Fibroblast of skin of left quadriceps (primary cell): ENCODE measurements at places on chromosomes 7 and 10.

GRCh38 chr10:112360308-112361270 is 13.3 kb upstream of the ACSL5 start:
- DNase-seq, result no peak

DNA sequence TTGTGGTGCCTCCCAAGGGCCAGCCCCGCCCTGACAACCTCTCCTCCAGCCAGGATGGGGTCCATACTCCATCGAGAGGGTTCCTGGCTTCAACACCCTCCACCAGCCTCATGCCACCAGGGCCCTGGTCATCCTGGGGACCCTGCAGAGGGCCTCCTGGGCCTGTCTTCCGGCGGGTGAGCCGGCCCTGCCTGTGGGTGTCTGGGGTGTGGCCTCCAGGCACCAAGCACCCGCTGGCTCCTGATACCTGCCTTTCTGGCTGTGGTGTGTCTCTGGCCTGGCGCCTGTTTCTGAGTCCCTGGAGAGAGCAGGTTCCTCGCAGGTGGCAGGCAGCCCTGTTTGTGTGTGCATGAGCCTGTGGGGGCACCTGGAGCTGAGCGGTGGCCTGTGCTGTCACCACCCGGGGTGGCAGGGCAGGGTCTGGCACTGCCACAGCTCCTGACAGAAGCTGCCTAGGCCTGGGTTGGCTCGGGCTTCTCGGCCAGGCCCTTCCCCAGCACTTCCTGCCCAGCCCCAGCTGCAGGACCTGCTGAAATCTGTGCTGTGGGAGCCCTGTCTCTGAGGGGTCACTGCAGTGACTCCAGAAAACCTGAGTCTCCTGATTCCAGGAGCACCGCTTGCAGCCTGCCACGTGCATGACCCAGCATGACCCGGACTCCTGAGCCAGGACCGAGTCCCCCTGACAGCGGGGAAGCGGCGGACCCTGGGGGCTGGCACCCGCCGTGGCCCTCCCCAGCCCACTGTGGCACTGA is 18.4 kb downstream of the ADAM8 start:
- no peak for DNase-seq

DNA sequence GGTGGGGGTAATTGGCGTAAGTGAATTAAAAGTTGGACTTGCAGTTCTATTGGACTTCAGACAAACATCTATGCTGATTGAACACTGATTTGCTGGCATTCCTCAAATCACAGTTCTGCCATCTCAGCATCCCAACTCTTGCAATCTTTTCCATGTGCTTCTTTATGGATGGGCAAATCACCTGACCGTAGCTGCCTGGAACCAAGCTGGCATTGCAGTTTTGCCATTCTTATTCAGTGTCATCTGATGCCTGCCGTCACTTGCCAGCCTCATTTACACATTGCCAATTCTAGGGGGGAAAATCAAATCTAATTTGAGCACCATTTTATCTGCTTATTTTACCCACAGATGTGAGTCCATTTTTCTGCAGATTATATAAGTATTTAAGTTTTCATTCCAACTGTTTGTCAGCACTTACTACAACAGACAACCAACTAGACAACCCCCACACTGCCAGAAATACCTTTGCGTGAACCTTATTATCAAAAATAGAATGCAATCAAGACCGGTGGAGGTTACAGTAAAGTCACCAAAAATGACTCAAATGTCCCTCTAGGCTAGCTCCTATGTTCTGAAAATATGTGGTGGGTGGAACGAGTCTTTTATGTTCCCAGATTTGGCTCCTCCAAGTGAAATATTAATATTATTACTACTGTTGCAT is 172.3 kb upstream of the CTBP2 start:
- DNase-seq, result no peak

GRCh38 chr7:150962553-150963399 is 15.3 kb downstream of the KCNH2 start:
- no peak for DNase-seq

DNA sequence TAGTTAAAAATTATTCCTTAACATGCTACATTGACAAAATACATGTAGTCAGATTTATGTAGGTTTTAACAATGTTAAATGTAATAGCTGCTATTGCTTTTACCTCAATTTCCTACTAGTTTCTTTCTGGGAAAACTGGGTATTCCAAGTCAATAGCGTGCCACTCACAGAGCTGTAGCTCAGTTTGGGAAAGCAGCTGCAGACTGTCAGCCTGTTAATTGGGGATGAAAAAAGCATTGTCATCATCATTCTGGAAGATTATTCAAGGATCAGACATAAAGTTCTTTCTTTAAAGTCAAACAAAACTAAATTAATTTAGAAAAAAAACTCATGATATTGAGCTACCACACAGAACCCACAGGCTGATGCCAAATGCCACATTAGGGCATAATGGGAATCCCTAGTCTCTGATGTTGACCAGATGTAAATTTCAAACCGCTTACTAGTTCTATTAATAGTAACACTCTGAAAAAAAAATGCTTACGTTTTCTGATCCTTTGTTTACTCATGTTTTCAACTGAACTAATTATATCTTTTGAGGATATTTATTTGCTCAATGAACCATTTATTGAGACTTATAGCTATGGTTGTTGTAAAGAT is 19.6 kb upstream of the AGMO start:
- DNase-seq, result no peak

DNA sequence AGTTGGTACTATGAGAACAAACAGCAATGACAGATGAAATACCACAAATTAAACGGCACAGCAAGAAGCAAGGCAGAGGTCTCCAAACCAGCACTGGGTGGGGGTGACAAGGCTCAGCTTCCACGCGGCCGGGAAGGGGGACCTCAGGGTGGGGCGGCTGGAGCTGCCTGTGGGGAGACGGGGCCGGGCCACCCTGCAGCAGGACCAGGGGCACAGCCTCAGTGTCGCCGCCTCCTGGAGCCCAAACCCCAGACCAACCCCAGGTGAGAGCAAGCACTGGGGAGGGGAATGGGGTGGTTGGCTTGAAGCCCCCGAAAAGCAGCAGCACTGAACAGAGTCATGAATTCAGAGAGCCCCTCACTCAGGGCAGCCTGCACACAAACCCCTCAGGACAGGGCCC is 49.3 kb upstream of the PRKAR1B start:
- no peak for DNase-seq

DNA sequence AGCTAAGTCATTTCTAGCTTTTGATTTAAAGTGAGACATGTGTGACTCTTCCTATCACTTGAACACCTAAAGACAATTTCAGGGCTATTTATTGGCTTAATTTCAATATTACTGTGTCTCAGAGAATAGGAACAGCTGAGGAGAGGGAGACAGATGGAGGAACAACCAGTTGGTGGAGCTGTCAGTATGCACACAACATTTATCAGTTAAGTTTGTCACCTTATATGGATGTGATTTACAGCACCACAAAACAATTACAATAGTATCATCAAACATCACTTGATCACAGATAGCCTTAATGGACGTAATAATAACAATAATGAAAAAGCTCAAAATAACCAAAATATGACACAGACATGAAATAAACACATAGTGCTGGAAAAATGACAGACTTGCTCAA is 129.6 kb downstream of the NPSR1 start:
- DNase-seq, result no peak

- DNase-seq, result no peak
These were observed 99.8 kb upstream of the AGBL3 start for GRCh38 chr7:134886353-134887057.
